Pancreas (tissue), 10 donors: ENCODE measurements at places on chromosomes 4 and X.

- peaks cover 9% of the 10 kb centered on the region for H3K4me1 ChIP-seq
- no peak overlapping the region for H3K4me3 ChIP-seq
- no peaks in the 10 kb centered on the region for H3K27me3 ChIP-seq
- no peaks in the 10 kb centered on the region for H3K36me3 ChIP-seq
These were observed 94.4 kb downstream of the HHIP start for GRCh38 chr4:144740316-144740715.

DNA sequence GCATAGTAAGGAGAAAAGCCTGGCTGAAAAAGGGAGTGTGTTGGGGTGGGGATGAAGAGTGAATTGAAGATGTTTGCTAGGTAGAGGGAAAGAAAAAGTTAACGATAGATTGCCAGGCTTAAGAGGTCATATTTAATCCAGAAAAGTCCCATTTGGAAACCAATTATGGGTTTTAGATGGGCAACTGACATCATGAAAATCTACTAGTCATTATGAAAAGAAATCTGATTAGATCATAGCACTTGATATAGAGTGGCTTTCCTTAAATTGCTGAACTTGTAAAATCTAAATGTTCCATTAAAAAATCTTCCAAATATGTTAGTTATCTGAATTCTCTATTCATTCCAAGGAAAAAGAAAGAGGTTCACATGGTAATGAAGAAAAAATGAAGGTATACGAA, 37.5 kb upstream of the IL21 start:
- no peaks in the 10 kb centered on the region for H3K4me1 ChIP-seq
- DNase-seq: no peak
- no peak overlapping the region for H3K4me3 ChIP-seq
- no peaks in the 10 kb centered on the region for H3K27me3 ChIP-seq
- no peaks in the 10 kb centered on the region for H3K36me3 ChIP-seq
- H3K27ac ChIP-seq: no peak overlapping the region

GRCh38 chrX:9338986-9339385, 125.9 kb upstream of the TBL1X start:
- H3K36me3 ChIP-seq: no peaks in the 10 kb centered on the region
- H3K4me1 ChIP-seq: no peaks in the 10 kb centered on the region
- no peaks in the 10 kb centered on the region for H3K27me3 ChIP-seq

DNA sequence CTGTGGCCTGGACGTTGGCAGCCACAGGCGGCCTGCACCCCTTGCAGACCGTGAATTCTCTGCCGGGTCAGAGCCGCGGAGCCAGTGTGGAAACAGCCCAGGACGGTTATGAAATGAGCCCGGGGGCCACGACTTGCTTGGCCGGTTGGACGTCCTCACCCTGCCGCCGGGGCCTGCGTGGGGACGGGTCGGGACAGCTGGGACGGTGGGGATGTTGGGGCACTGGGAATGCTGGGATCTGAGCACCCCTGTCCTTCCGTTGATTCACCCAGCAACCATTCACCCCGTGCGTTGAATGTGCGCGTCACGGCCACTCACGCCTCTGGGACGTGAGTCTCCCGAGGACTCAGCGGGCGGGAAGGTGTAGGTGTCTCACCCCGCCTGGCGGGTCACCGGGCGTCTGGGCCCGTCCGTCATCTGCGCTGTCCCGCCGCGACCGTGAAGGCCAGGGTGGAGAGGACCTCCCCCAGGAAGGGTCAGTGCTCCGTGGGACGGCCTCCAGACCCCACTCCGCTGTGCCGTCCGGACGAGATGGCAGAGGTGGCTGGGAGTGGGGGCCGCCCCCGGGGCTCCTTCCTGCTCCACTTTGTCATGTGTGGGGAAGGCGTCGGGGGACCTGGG, 4.5 kb upstream of the PLCXD1 start:
- H3K4me3 ChIP-seq: peak overlapping the region; percentile 45
- H3K4me1 ChIP-seq: no peaks in the 10 kb centered on the region
- no peaks in the 10 kb centered on the region for H3K27me3 ChIP-seq
- no peaks in the 10 kb centered on the region for H3K36me3 ChIP-seq

DNA sequence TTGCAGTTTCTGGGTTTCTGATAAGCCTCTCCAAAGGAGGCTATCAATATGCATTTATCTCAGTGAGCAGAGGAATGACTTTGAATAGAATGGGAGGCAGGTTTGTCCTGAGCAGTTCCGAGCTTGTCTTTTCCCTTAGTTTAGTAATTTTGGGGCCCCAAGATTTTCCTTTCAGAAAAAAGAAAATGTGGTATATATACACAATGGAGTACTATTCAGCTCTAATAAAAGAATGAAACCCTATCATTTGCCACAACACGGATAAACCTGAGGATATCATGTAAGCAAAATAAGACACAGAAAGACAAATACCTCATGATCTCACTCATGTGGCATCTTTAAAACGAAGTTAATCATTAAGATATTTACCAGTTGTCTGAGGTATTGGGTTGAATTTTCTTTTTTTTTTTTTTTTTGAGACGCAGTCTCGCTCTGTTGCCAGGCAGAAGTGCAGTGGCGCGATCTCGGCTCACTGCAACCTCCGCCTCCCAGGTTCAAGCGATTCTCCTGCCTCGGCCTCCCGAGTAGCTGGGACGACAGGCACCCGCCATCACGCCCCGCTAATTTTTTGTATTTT, 540 bp downstream of the ZNF721 start:
- H3K27me3 ChIP-seq: no peaks in the 10 kb centered on the region
- peak overlapping the region; percentile 70 for H3K27ac ChIP-seq
- peak overlapping the region; percentile 94 for H3K4me3 ChIP-seq
- no peak for DNase-seq

DNA sequence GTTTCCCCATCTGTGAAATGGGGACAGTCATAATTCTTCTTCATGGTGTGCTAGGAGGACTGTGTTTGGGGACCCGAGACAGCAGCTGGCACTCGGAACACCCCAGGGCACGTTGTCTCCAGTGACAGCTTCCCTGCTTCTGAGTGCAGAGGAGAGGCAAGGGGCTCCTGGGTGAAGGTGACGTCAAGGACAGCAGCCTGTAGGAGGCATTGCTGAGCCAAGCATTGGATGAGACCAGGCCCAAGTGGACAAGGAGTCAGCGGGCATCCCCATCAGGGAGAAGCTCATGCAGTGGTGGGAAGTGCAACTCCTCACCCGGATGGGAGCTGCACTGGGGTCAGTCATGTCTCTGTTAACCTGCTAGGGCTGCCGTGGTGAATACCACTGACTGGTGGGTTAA, 46.1 kb downstream of the EVC start:
- H3K27me3 ChIP-seq: no peaks in the 10 kb centered on the region
- no peak overlapping the region for H3K4me3 ChIP-seq
- H3K27ac ChIP-seq: no peak overlapping the region
- DNase-seq: no peak
- H3K36me3 ChIP-seq: peaks cover 26% of the 10 kb centered on the region

DNA sequence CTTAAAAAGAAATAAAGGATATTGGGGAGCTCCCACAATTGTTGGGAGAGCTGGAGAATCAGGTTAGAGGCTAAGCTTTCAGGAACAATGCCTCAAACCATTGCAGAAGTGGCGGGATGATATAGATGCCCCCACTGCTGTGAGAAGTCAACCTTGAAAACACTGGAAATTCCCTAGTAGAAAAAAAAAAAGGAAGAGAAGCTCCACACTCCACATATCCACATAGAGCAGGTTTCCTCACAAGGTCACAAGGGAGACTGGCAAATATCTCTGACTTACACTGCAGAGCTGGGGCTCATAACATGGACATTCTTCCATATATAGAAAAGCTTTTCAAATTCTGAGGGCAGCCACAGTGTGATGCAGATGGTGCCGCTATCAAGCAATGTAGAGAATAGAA, 22.7 kb upstream of the OGT start:
- no peaks in the 10 kb centered on the region for H3K4me1 ChIP-seq
- H3K27me3 ChIP-seq: peaks cover 4% of the 10 kb centered on the region
- no peak for DNase-seq

DNA sequence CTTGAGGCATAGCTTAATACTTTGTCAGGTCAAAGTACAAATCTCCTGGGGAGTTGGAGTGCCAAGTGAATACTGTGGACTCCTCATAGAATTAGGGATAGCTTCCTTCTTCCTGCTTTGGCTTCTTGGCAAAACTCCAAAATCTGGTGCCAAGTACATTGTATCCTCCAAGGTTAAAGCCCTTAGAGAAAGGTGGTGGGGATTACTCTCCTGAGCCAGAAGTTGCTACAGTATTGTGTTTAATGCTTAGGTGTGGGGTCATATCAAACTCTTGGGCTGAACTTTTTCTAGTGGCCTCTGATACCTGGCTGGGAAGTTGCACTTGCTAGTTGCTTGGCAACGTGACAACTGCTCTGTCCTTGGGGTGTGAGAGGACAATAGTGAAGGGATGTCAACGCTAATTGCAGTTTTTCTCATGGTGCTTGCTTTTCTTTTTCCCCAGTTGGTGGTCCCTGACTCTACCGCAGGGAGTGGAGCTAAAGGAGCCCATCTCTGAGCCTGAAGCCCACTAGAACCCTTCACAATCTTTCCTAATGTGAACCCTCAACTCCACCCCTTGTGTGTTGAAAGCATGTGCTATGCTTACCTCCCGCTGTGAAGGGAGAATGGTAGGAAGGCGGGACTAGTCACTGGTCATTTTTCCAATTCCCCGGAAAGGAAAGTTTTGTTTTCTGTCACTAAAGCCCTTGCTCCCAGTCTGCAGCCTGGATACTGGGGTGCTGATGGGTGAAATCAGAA, 35.5 kb downstream of the DLG3 start:
- no peak for DNase-seq
- no peaks in the 10 kb centered on the region for H3K27me3 ChIP-seq
- H3K4me1 ChIP-seq: peaks cover 55% of the 10 kb centered on the region

GRCh38 chr4:139809757-139810140, 144.1 kb downstream of the MGST2 start:
- peaks cover 3% of the 10 kb centered on the region for H3K4me1 ChIP-seq
- H3K27ac ChIP-seq: no peak overlapping the region
